ENCODE measurements at places on chromosomes 11 and 22.

DNA sequence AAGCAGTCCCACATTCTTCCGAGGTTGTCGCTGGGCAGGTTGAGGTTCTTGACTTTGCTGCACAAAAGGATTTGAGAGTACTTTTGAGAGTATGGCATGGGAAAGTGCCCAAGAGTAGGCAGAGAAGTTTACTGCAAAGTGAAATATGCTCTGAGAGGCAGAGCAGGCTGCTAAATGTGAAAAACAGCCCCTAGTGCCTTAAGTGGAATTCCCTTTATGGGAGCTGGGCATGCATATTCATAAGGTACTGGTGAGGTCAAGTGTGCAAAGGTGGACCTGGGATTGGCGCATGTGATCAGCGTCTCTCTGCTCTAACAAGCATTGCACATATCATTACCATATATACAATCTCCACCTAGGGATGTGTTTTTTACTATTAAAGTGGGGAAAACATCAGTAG, 12.0 kb upstream of the APOL4 start:
- no peak for DNase-seq

DNA sequence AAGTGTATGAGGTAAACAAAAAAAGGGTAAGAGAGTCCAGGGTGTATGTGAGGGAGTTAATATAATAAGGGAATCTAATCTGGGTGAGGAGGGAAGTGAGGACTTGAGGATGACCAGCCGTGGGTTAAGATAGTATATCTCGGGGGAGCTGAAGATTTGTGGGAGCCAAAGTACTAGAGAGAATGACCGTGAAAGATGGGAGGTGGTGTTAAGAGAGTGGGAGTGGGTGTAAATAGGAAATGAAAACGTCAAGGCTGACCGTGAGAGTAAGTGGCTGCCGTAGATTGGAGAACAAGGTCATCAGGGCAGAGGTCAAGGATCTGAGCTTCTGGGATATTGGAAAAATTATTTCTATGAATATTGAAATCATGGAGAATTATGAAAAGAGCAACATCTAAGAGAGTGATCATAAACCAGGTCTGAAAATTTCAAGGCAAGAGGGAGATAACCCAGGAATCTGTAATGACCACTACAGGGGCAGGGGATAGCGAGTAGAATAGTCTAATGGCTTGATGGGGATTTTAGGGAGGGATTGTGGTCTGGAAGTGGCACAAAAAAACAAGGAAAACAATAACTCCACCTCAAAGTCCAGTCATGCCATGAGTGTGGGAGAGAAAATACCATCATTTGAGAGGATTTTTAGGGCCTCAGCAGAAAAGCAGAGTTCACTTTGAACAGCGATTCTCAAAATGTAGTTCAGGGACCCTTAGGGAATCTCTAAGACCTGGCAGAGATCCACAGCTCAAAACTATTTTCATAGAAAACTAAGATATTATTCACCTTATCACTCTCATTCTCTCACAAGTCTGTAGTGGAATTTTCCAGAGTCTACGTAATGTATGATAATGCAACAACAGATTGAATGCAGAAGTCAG, 72.0 kb downstream of the PRR5L start:
- no peak for DNase-seq

GRCh38 chr11:46362156-46363030, 15.1 kb downstream of the DGKZ start:
- DNase-seq, result no peak

DNA sequence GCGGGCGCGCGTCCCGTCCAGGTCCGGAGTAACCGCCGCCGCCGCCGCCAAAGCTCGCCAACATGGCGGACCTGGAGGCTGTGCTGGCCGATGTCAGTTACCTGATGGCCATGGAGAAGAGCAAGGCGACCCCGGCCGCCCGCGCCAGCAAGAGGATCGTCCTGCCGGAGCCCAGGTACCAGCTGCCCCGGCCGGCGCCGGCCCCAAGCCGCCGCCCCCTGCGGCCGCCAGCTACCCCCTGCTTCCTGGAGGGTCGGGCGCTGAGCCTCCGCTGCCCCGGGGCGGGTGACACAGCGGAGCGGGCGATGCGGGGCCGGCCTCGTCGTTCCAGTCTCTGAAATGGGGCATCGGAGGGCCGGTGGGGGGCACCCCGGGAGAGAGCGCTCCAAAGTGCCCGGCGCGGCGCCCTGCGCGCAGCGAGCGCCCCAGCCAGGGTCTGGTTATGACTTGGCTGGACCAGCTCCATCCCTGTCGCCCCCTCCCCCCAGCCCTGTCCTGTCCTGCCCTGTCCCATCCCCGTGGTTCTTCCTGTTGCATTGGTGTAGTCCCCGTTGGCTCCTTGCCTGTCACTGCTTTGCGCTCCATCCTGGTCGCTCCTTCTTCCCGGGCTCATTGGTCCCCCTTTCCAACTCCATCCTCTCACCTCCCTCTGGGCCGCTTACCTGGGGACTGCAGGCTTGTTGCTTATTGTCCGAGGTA, 653 bp downstream of the GRK3 start:
- no peak for DNase-seq

DNA sequence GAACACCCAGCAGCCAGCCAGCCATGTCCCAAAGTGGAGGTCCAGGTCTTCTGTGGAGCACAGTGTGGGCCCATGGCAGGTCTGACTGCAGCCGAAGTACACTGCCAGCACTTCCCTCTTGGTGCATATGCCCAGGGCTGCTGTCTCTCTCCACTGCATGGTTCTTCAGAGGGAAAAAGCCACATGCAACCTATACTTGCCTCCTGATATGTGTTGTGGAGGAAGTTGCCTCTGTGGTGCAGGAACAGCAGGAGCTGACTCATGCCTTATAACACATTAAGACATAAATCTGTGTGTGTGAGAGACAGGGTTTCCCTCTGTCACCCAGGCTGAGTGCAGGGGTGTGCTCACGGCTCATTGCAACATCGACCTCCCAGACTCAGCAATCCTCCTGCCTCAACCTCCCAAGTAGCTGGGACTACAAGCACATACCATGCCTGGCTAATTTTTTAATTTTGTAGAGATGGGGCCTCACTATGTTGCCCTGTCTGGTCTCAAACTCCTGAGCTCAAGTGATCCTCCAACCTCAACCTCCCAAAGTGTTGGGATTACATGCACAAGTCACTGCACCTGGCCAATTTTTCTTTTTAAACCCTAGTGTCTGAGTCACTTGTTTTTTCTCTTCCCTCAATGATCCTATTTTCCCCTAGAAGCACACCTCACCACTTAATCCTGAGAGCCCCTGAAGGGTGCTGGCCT, 98.8 kb downstream of the MPPED2 start:
- no peak for DNase-seq

DNA sequence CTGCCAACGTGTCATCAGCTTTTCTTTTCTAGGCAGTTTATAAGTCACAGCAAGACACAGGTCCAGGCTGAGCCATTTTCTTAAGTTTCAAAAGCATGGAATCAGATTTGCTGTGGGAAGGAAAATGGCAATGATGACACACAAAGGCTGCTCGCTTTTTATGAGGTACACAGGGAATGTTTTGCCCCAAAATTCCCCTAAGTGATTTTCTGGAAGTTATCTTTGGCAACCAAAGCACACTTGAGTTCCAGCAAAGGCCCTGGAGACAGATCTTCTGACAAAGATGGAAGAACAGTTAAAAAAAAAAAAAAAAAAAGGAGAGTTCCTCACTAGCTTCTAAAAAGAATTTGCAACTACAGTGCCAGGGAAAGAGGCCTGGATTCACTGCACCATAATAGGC, 260.8 kb downstream of the LARGE1 start:
- DNase-seq, result no peak

- no peak for DNase-seq
Measured at GRCh38 chr11:9074338-9075029, 16.9 kb downstream of the SCUBE2 start.

DNA sequence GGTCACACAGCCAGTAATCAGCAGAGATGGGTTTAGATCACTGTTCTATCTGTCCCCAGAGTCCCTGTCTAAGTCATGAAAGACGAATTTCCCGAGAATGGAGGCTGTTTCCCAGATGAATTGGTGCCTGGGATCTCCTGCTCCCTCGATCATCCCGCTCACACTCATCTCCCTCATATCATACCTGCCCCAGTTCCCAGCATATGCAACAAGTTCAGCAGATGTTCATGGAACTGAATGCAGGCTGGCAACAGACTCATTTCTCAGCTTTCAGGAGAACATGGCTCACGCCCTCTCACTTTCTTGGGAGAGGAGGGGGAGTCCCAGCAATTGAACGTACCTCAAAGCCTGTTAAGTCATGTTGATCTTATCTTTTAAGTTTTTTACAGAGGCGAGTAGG, 22.1 kb downstream of the CD6 start:
- DNase-seq, result no peak

GRCh38 chr11:2399488-2400068, 972 bp upstream of the TSSC4 start:
- DNase-seq, result no peak

DNA sequence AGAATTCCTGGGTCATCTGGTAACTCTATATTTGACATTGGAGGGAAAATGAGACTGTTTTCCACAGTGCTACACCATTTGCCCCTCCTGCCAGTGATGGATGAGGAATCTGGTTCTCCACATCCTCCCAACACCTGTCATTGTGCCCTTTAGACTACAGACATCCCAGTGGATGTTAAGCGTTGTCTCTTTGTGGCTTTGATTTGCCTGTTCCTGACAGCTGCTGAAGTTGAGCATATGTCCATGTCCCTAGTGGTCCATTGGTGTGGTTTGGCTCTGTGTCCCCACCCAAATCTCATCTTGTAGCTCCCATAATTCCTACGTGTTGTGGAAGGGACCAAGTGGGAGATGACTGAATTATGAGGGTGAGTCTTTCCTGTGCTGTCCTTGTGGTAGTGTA, 88.5 kb downstream of the BRD1 start:
- no peak for DNase-seq

DNA sequence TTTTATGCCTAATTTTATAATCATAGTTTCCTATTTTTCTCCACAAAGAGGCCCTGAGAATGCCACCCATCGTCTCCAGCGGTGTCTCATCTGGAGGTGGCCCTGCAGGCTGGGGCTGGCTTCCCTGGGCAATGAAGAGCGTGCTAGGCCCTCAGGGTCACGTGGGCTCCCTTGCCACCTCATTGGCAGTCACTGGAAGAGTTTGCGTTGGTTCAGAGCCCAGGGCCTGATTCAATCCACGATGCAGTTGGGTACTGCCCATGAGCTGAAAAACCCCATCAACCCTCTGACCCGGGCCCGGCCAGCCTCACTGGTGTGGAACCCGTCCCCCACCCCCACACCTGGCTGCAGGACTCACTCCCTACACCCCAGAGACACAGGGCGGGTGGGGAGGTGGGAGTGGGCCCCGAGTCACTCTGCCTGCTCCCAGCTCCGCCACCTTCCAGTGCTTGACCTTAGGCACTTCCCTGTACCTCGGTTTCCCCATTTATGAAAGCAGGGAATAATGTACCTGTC, 43.4 kb upstream of the A4GALT start:
- no peak for DNase-seq

GRCh38 chr11:128394431-128395089, 192.8 kb downstream of the ETS1 start:
- DNase-seq, result no peak

- DNase-seq, result no peak
Measured at GRCh38 chr11:34205326-34206035, 100.1 kb downstream of the NAT10 start.

DNA sequence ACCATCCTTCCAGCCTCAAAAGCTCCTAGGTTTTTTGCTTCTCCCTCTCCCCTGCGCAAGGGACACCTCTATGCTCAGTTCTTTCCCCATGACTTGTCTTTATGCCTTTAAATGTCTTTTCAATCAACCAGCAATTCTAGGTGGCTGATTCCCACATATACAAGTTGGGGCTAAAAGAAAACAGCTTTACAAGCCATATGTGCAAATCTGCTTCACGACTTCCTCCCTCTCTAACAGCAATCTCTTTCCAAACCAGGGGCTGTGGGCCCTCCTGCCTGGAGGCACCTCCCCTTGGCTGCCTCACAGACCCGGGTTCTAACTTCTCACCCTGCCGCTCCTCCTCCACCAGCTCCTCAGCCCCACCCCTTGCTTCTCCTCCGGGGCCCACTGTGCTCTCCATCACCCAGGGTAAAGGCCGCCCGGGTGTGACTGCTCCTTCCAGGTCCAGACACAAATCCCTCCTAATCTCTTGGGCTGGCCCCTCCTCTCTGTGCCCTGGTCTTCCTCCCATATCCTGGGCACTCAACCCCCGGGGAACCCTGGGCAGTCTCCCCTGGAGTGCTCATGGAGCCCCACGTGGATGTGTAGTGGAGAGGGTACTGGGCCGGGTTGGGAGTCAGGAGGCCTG, 14.1 kb downstream of the TMPRSS13 start:
- no peak for DNase-seq

GRCh38 chr11:118138839-118139420, 13.7 kb downstream of the SCN4B start:
- no peak for DNase-seq

DNA sequence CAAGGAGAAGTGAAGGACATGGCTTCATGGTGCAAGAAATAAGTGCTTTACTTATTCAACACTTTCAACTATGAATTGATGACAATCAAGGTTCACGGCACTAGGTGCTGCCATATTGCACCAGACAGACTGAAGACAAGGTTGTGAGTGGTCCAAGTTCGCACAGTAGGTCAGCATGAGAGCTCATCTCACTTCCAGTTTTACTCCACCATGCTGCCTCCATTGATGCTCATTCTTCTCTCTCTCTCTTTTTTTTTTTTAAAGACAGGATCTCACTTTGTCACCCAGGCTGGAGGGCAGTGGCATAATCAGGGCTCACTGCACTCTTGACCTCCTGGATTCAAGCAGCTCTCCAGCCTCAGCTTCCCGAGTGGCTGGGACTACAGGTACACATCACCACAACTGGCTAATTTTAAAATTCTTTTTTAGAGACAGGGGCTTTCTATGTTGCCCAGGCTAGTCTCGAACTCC, 47.7 kb downstream of the EHF start:
- DNase-seq, result no peak

DNA sequence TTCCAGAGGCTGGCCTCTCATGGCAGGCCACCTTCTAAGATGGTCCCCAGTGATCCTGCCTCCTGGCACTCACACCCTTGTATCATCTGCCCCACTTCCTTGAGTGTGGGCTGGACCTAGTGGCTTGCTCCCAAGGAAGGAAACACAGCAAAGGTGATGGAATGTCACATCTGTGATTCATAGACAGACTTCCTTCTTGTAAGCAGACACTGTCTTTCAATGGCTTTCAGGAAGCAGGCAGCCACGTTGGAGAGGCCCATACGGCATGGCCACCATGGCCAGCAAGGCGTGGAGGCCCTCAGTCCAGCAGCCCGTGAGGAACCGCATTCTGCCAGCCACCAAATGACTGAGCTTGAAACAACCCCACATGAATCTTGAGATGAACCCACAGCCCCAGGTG, 11.3 kb downstream of the LMO1 start:
- DNase-seq, result no peak
